ENCODE measurements at places on chromosomes 2 and 18. TPM values are rescaled to one million over a fixed set of nuclear protein-coding genes. Genes with fewer than 3 reads are reported as not detected.
A peak's percentile ranks its signal among the peaks of the same experiment; 100 is the strongest.

GRCh38 chr2:47127862-47128543 is 27.1 kb downstream of the STPG4 start:
- DNase-seq, result no peak
- H3K4me1 ChIP-seq, result peaks cover 9% of the 10 kb centered on the region
- no peak overlapping the region for H3K4me3 ChIP-seq
- no peaks in the 10 kb centered on the region for H3K27me3 ChIP-seq

Gene SIX2
- 11.9 TPM for total RNA-seq

- no peaks in the 10 kb centered on the region for H3K27me3 ChIP-seq
- no peaks in the 10 kb centered on the region for H3K4me1 ChIP-seq
- H3K27ac ChIP-seq, result no peak within 1 kb of the TSS
- H3K4me3 ChIP-seq, result no peak within 1 kb of the TSS
- no peaks in the 10 kb centered on the region for H3K36me3 ChIP-seq
- peak; percentile 51 for DNase-seq
These were observed at the start of gene OTOF for GRCh38 chr2:26477911-26478253. OTOF (minus strand) TSS chr2:26478124.

Gene CYS1
- total RNA-seq, result 0.43 TPM

GRCh38 chr18:49321797-49322461 is 138.5 kb downstream of the DYM start:
- H3K27me3 ChIP-seq, result no peaks in the 10 kb centered on the region
- peaks cover 13% of the 10 kb centered on the region for H3K4me1 ChIP-seq
- H3K4me3 ChIP-seq, result no peak overlapping the region
- H3K36me3 ChIP-seq, result no peaks in the 10 kb centered on the region
- peak overlapping the region; percentile 55 for H3K27ac ChIP-seq
- DNase-seq, result no peak

DNA sequence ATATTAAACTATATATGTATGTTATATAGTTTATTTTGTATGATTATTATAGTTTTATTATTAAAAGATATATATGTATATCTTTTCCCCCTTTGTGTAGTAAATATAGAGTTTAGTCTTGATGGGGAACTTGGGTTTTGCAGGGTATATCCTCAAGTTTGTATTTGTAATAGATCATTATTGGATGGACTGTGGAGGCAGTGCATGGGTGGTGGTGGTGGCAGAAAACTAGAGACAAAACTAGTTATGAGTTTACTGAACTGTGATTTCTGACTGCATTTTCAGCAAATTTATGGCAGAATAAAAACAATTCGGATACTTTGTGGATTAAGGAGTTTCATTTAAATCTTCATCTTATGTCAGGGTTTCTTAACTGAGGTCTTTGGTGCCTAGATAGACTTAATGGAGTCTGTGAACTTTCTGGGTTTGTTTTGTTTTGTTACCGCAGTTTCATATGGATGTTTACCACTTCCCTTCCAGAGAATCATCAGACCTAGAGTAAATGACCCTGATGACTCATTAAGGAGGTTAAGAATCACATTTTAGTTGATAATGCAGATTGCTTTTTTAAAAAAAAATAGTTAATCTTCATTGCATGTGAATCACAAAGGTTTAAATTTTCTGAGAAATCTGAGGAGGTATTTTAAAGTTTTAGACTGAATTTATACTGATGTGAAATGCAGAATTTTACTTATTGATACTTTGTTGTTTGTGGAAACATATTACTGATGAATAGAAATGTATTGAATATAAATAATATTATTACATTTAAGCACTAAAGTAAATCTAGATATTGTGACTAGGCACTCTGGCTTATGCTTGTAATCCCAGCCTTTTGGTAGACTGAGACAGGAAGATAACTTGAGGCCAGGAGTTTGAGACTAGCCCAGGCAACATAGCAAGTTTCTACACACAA is 14.5 kb downstream of the EPC2 start:
- H3K36me3 ChIP-seq, result no peaks in the 10 kb centered on the region
- no peak overlapping the region for H3K4me3 ChIP-seq
- peak; percentile 73 for DNase-seq
- peaks cover 19% of the 10 kb centered on the region for H3K4me1 ChIP-seq
- no peak overlapping the region for H3K27ac ChIP-seq

Data from PC-9 (cell line).